Endothelial cell of coronary artery (primary cell): ENCODE measurements at places on chromosomes 12 and 14. TPM values are rescaled to one million over a fixed set of nuclear protein-coding genes. Genes with fewer than 3 reads are reported as not detected.

TNFAIP2 gene
- 27.3 and 37.9 TPM in 2 replicates for total RNA-seq

AQP5 gene
- total RNA-seq = 0.09 and 1.8 TPM in 2 replicates

WBP11 gene
- 13.5 and 16.5 TPM in 2 replicates for total RNA-seq

ERBB3 gene
- 0.18 TPM in 1 of 2 replicates, not detected in the other for total RNA-seq

PTHLH gene
- 1.8 and 2.0 TPM in 2 replicates for total RNA-seq

SLC41A2 gene
- total RNA-seq = 7.5 and 10.4 TPM in 2 replicates
